DMS79 (cell line): ENCODE measurements at places on chromosomes 13 and 19.

DNA sequence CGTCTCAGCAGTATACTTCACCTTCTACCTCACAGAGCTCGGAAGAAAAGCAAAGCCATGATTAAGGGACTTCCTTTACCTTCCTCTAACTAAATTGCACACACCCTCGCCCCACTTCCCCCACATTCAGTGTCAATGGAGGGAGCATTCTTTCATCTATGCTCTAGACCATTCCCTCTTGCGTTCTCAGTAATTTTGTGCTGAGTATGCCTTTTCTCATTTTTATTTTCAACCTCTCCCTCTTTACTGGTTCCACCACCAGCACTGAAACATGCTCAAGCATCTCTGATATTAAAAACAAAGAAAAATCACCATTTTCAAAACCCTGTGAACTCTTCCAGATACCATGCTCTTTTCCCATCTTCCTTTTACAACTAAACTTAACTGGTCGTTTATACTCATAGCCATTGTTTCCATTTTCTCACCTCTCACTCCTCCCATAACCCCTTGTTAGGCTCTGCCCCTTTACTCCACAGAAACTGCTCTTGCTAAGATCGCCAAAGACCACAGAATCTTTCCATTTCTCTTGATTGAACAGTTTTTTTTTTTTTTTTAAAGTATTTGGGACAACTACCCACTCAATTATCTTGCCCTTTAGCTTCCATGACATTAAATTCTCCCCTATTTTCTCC is 32.4 kb downstream of the SERPINE3 start:
- no peak for DNase-seq

DNA sequence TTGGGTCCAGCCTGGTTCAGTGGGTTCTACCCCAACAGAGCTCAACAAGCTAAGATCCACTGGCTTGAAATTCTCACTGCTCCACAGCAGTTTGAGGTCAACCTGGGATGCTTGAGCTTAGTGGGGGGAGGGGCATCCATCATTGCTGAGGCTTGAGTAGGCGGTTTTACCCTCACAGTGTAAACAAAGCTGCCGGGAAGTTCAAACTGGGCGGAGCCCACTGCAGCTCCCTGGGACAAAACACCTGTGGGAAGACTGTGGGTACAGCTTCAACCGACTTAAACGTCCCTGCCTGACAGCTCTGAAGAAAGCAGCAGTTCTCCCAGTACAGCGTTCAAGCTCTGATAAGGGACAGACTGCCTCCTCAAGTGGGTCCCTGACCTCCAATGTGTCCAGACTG is 1161.9 kb downstream of the UQCRFS1 start:
- no peak for DNase-seq

GRCh38 chr13:20715330-20715712 is 11.8 kb downstream of the IL17D start:
- DNase-seq: no peak

DNA sequence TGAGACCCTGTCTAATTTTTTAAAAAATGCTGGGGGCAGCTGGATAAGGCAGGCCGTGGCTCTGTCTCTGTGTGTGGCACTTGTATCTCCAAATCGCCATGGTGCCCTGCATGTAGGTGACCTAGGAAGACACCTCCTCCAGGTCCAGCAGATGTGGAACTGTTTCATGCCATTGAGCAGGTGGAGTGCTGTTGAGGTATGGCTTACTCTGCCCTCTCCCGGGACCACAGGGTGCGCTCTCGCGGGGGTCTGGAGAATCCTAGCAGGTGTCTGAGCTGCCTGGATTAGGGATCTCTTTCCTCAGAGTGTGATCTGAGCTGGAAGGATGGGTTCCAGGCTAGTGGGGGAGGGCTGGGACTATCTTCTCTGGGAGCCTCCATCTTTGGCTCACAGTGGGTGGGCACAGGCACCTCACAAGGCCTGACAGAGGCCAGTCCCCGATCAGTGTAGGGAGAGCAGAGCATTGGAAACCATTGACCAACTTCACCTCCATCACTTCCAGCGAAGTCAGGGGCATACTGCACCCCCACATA is 67.7 kb upstream of the TM9SF2 start:
- no peak for DNase-seq

DNA sequence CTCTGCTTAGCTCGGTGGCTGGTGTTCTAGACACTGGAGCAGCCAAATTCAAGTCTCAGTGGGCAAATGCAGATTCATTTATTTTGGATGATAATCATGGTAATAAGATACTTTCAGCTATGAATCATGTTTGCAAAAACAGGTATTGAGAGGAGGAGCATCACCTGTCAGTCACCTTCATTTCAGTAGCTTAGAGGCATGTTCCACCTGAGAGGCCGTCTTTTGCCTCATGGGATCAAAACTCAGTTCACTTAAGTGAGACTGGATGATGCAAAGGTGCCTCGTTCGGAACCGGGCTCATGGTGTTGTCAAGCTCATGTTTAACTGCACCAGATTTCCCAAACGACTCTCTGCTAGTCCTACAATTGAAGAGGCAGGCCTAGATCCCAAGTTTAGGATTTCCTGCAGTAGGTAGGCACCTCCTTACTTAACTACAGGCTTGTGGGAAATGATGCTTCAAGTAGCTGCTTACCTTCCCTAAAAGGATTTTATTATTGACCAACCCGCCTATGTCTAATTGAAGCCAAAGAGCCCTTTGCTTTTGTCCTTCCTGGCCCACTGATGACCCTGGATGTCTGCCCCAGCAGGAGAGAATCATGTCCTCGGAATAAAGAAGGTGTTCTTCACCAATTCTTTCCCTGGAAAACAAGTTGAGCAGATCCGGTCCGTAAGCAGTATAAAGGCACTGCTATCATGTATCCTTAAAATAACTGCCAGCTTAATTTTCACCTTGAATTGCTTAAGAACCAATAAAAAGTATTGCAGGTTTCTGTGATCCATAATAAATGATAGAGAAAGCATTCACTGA is 60.0 kb downstream of the ZAR1L start:
- DNase-seq: no peak

DNA sequence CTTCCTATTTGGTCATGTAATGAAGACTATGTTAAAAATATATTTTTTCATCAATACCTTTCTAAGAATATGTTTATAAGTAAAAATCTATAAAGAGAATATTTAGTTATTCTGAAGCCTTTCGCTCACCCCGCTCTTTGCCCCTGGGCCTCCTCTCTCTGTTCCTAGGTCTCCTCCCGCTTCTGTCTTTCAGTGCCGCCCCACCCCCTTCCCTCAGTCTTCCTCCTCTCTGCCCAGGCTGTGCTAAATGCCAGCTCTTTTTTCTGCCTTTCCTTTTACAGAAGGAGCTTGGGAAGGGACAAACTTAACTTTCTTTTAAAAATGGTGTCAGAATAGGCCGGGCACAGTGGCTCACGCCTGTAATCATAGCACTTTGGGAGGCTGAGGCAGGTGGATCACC is 22.8 kb downstream of the HIF3A start:
- DNase-seq: no peak

- DNase-seq: no peak
Observed at GRCh38 chr13:99829593-99830239, 141.9 kb downstream of the ZIC5 start.

GRCh38 chr13:36819739-36820090 is 693 bp downstream of the RFXAP start:
- no peak for DNase-seq

- no peak for DNase-seq
Observed at GRCh38 chr13:110555601-110556223, 5.8 kb downstream of the RAB20 start.

DNA sequence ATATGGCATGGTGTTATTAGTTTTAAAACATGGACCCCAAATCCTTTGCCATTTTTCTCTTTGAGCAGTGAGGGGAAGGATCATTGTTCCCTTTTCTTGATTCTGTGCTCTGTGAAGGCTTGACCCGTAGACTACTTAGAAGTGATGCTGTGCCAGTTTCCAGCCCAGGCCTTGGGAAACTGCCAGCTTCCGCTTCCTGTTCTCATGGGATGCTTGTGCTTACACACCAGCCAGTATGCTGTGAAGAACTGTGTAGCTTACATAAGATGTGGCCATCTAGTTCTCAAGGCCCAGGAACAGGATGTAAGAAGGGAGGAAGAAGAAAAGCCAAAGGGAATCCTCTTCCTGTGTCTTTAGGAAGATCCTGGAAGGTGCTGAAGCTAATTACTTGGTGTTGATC is 180.9 kb downstream of the PCCA start:
- DNase-seq: no peak

DNA sequence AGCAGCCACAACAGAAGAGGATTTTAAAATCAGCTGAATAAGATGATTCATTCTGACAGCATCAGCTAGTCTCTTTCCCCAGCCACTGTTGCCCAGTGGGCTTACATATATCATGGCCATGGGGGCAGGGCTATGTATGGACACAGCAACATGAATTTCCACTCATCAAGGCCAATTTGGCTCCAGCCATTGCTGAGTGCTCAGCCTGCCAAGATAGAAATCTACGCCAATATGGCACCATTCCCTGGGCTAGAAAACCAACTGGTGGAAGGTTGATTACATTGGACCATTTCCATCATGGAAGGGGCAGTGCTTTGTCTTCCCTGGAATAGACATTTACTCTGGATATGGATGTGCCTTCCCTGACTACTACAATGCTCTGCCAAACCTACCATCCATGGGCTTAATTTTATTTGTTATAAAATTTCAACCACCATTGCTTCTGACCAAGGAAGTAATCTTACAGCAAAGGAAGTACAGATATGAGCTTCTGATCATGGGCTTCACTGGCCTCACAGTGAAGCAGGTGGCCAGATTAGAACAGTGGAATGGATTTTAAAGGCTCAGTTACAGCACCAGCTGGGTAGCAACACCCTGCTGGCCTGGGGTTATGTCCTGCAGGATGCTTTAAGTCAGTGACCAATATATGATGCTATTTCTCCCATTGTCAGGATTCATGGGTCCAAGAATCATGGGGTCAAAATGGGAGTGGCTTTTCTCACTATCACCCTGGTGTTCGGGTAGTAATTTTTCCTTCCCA is 9.8 kb upstream of the ALOX5AP start:
- no peak for DNase-seq

GRCh38 chr13:99528547-99528946 is 27.3 kb downstream of the TM9SF2 start:
- no peak for DNase-seq

GRCh38 chr13:106699311-106699710 is 131.4 kb upstream of the ARGLU1 start:
- no peak for DNase-seq

- DNase-seq: no peak
Observed at GRCh38 chr19:58317476-58318072, 9.2 kb upstream of the ZSCAN22 start.

- no peak for DNase-seq
Observed at GRCh38 chr19:35041548-35042055, at the start of gene HPN. TSS of gene HPN (plus strand) at chr19:35041721. CDS start at chr19:35042507, 786 bp downstream.

GRCh38 chr19:4058693-4059452 is 7.8 kb downstream of the ZBTB7A start:
- no peak for DNase-seq

DNA sequence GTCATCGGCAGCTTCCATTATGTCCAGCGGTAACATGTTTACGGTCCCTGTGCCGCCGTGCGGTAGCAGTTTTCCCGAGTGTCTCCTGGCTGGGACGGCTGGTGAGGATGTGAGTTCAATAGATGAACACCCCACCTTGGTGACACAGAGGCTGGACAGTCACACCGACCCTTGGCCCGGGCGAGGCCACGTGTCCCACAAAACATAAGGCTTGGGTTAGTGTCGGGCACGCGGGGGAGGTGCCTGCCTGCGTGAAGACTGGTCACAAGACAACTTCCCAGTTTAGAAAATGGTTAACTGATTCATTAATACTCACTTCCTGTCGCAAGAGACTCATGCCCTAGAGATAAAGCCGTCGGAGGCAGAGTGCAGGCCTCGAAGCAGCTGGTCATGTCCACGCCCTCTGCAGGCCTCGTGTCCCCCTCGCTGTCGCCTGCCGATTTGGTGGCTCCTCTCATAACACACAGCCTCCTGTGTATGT is 17.2 kb downstream of the RASA3 start:
- no peak for DNase-seq

- no peak for DNase-seq
Observed at GRCh38 chr19:48683349-48683748, 10.5 kb upstream of the NTN5 start.

DNA sequence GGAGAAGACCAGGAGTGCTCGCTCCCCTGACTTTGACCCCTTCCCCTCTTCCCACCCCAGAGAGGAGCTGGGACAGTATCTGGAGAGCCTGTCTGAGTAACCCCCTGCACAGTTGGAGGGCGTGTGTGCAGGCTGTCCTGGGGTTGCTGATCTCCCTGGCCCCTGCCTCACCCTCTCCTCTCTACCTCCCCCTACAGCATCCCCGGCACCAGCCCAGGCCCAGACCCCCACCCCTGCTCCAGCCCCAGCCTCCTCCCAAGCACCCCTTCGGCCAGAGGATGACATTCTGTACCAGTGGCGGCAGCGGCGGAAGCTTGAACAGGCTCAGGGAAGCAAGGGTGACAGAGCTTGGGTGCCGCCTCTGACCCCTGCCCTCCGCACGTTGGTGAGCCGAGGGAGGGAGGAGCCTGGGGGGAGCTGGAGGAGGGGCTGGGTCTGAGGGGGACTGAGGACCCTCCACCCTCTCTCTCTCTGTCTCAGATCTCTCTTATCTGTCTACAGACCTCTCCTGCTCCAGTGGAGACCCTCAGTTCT is 8.7 kb downstream of the PROSER3 start:
- DNase-seq: no peak

DNA sequence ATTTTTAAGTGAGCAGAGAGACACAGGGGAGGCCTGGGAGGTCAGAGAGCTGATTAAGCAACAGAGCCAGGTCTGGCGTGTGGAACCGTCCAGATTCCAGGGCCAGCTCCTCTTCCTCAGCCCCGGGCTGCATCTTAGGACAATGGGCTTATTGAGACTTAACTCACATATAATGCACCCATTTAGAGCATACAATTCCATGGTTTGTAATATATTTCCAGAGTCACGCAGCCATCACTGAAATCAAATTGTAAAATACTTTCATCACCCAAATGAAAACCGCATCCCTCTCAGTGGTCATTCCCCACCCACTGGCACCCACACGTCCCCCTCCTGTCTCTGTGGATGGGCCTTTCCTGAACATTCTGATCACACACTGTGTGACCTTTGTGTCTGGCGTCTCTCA is 2.1 kb upstream of the HMG20B start:
- DNase-seq: no peak

- DNase-seq: no peak
Observed at GRCh38 chr19:2469102-2469914, 6.6 kb upstream of the GADD45B start.

DNA sequence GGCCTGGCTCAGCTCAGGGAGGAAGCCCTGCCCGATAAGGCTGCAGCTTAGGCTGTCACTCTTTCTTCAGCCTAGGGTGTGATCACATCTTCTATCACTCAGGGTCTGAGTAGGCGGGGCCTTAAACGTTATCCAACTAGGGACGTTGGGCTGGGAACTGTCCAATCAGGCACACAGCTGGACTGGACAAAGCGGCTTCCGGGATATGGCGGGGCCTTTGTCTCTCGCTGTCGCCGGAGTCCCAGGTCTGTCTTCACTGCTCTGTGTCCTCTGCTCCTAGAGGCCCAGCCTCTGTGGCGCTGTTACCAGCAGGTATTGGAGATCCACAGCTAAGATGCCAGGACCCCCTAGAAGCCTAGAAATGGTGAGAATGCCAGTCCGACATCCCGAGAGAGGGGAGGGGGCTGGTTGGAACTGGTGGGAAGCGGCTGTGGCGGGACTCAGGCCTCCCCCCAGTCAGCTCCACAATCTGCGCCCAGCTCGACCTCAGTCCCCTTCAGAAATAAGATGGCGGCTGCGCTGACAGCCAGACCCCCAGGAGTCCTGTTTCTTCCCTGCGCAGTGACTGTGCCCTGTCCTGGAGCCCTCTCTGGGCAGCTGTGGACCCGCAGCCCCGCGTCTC is at the start of gene ZNF254:
Gene ZNF254, plus strand, starts transcription at position 214 of the 622 bp plus-strand sequence. Its CDS starts 121 bp downstream, at position 335.
- peak; percentile 96 for DNase-seq

- peak; percentile 72 for DNase-seq
Observed at GRCh38 chr13:33744589-33745369, 73.2 kb upstream of the RFC3 start.

- DNase-seq: no peak
Observed at GRCh38 chr13:43934273-43934672, 54.6 kb downstream of the LACC1 start.
